ENCODE measurements at places on chromosomes 6 and 20.

GRCh38 chr6:11058406-11058805 lies 14.3 kb upstream of the ELOVL2 start:
- no peak for DNase-seq

GRCh38 chr20:57256908-57257307 lies 9.5 kb downstream of the BMP7 start:
- DNase-seq, result no peak

- DNase-seq, result no peak
Measured at GRCh38 chr6:148502773-148503135, 160.1 kb downstream of the SASH1 start.

DNA sequence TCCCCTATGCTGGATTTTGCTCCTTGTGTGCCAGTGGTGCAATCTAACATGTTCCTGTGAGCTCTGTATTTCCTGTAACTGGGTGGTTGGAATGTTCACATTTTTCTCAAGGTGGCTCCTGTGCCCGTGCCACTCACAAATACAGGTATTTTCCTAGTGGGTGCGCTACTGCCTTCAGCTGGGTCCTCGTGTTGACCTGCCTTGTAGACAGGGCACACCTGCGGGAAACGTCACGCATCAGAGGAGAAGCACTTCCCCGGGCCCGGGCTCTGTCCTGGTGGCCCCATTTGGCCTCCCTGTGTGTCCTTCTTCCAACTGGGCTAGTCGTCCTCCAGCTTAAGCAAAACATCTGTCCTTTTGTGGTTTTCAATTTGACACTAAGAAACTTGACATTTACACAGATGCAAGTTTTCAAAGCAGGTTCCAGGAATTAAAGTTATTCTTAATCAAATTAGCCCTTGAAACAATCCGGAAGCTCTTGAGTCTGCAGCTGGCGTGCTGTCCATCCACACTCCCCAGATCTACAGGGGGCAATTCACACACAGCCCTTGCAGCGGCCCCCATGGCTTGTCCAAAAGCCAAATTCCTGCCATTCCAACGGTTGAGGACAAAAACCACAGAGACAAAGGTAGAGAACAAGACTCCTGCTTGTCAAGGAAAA lies 275.1 kb downstream of the CDC5L start:
- no peak for DNase-seq

DNA sequence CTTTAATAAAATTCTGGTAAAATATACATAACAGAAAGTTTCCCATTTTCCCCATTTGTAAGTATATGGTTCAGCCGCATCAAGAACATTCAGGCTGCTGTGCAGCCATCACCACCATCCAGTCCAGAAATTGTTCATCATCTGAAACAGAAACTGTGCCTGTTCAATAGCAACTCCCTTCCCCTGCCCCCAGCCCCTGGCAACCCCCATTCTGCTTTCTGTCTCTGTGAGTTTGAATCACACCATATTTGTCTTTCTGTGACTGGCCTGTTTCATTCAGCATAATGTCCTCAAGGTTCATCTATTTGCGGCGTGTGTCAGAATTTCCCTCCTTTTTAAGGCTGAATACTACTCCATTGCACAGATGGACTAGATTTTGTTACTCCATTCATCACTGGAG lies 19.1 kb downstream of the VSTM2L start:
- DNase-seq, result no peak

GRCh38 chr20:50887576-50887975 lies 43.7 kb downstream of the ADNP start:
- no peak for DNase-seq

DNA sequence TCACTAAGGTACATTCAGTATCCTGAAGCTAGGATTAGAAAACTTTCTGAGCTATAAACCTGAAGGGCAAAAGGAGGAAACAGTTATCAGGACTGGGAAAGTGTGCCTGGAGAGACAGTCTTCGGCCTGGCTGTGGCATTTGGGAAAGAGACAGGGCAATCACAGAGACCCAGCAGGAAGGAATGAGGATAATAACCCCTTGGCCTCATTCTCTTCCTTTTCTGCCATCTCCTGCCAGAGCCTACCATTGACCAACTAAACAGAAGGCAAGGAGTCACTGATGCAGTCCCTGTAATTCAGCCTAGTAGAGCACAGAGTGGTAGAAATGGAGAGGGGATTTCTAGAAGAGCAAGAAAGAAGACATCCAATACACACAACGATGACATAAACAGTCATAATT lies 359.4 kb downstream of the HDGFL1 start:
- DNase-seq, result no peak

DNA sequence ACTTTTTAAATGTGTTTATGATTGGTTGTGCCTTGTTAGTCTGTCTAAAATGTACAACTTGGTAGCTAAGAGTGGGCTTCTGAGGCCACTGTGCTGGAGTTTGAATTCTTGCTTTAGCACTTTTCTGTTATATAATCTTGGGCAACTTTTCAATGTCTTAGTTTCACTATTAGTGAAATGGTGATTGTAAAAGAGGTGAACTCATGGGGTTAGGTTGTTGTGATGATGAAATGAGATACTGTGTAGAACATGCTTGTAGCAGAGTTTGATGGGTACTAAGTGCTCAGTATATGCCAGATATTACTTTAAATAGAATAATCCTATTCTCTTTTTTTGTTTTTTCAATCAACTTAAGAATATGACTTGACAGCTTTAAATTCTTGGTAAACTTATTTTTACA lies 624.7 kb downstream of the CD109 start:
- no peak for DNase-seq

- DNase-seq, result no peak
Measured at GRCh38 chr6:31308050-31308844, 36.4 kb upstream of the HLA-C start.

DNA sequence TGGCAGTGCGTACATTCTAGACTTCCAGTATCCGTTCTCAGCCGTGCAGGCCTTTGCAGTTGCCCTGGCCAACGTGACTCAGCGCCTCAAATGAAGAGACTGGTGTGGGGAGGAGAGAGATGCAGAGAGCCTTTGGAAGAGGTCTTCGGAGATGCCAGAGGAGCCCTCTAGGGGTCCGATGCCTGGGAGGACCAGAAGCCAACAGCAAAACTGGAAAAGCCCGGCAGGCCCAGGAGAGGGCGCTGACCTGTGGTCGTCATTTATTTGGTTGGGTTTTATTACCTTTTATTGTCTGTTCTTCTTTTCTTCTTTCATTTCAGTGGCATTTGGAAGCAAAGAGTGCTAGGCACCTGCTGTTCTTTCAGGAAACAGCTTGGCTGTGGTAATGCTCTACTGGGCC lies 53.3 kb upstream of the TMEM181 start:
- no peak for DNase-seq

GRCh38 chr6:119312875-119313338 lies 36.7 kb downstream of the MAN1A1 start:
- no peak for DNase-seq

Measured in AG04450 (cell line).